ENCODE measurements at places on chromosomes 6 and 20.

GRCh38 chr6:35218021-35218420 is 4.3 kb downstream of the SCUBE3 start:
- no peak for DNase-seq

- DNase-seq, result no peak
Measured at GRCh38 chr6:75759207-75759606, 10.2 kb downstream of the MYO6 start.

- no peak for DNase-seq
Measured at GRCh38 chr6:152263582-152263981, 373.6 kb downstream of the SYNE1 start.

GRCh38 chr20:37090407-37090806 is 5.4 kb downstream of the RBL1 start:
- DNase-seq, result no peak

GRCh38 chr6:27066802-27067201 is 180.7 kb upstream of the PRSS16 start:
- DNase-seq, result no peak

DNA sequence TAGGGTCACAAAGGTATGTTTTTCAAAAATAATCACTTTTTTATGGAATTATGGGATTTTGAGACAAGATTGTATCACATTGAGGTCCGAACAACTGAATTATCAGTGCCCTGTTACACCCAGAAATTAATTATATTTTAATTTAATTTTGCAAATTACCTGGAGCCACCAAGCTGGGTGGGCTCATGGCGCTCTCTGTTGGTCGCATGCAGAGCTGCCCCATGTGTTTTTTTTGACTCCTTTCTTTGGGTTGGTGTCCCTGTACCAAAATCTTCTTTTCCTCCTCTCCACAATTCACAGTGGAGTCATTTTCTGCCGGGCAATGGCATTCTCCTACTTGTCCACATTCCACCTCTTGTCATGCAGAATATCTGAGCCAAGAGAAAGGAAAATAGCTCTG is 38.9 kb upstream of the FRMD1 start:
- DNase-seq, result no peak

- DNase-seq, result no peak
Measured at GRCh38 chr6:119628691-119629594, 279.4 kb upstream of the MAN1A1 start.

GRCh38 chr20:47782076-47782475 is 3.2 kb downstream of the SULF2 start:
- no peak for DNase-seq

GRCh38 chr6:109311471-109311870 is 70.8 kb downstream of the CD164 start:
- no peak for DNase-seq

DNA sequence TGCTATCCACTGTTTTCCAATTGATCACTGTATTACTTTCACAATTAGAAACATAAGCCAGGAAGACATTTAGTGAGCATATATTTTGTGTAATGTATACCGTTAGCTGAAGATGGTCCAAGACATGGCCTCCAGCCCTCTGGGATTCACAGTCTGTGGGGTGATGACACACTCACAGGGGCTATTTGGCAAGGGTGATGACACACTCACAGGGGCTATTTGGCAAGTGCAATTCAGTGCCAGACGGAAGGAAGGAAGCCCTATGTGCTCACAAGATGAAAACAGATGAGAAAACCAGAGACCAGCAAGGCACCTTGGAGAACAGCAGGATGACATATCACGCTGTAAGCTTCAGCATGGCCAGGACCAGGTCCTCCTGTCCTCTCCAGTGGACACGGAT is 183.7 kb downstream of the MBOAT1 start:
- no peak for DNase-seq

- no peak for DNase-seq
Measured at GRCh38 chr6:86010915-86011786, 368.5 kb upstream of the SYNCRIP start.

DNA sequence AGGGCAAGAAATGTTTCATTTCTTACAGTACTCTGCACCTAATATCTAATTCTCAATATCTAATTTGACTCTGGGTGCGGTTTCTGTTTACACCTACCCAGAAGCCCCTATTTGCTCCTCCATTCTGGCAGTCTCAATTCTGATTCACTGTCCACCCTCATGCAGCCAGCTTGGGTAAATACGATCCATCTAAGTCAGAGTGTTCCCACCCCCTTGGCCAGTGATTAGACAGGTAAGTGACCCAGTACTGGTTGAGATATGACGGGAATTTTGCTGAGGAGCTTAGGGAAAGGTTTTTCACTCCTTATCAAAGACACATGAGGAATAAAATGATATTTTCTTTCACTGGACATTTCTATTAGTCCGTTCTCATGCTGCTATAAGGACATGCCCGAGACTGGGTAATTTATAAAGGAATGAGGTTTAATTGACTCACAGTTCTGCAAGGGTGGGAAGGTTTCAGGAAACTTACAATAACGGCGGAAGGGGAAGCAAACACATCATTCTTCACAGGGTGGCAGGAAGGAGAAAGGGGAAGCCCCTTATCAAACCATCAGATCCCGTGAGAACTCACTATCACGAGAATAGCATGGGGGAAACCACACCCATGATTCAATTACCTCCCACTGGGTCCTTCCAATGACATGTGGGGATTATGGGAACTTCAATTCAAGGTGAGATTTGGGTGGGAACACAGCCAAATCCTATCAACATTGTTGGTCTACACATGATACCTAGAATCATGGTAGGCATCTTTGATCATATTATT is 29.4 kb downstream of the GLO1 start:
- DNase-seq, result no peak

DNA sequence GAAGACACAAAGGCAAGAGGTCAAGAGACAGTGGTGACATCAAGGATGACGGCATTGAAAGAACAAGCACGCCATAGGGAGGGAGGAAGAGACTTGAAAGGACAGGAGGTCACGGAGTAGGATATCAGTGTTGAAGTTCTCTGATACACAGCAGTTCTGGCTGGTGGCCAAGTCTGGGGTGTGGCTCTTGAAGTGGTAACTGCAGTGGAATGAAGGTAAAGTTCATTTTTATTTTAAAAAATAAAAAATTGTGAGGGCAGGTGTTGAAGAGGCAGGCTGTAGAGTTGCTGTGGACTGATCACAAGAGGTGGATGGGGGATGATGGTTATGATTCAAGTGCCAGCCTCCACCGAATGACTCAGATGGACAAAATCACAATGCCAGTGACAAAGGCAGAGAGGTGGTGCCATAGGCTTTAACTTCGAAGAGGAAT is 53.2 kb upstream of the BMP2 start:
- no peak for DNase-seq

DNA sequence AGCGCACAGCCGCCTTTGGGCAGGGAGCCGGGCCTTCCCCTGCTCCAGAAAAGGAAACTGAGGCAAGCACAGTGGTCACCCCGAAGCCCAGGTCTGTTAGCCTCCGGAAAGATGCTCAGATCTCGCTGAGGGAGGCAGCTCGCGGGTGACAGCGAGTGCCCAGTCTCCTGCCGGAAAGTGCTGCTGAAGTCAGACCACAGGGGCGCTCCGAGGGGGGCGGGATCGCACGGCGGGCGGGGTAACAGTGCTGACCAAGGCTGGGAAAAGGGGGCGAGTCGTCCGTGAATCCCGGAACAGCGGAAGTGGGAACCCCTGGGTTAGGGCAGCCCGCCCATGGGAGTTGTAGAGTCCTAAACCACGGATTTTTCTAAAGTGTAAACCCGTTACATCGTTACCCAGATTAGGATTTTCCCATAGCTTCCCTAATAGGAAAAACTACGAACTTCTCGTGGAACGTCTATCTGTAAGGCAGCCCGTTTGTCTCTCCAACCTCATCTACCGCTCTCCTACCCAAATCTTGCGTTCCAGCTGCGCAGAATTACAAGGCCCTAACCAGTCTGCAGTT is 504 bp downstream of the VPS16 start:
- no peak for DNase-seq

DNA sequence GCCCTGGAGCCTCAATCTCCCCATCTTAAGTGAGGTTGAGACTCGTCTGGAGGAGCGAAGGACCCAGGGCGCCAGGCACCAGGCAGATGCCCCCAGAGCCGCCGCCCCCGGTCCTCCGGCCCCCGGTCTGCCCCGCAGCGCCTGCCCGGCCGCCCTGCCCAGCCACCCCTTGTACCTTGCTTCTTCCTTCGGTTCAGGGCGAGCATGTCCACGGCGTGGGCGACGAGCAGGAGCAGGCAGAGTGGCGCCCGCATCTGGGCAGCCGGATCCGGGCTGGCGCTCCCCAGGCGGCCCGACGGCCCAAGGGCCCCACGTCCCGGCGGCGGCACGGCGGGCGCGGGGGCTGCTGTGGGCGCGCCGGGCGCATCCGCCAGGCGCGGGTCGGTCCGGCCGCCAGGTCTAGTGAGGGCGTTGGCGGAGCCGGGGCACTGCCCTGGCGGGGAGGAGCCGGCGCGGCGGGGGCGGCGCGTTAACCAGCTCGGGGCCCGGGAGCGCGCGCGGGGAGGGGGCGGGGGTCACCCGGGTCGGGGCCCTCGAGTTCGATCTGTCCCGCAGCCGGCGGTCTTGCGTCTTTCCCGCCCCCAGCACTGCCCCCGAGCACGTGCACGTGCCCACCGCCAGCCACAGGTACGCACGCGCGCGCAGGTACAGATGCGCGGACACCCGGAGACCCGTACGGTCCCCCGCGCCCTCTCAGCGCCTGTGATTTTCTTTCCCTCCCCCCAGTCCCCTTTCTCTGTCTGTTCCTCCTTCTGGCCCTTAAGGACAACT is at the start of gene RSPO4:
Gene RSPO4 (minus strand): TSS at position 401 of the 771 bp plus-strand sequence. CDS start 147 bp downstream, at position 254.
- no peak for DNase-seq

GRCh38 chr6:159002432-159003155 is 2.6 kb upstream of the RSPH3 start:
- DNase-seq, result no peak

DNA sequence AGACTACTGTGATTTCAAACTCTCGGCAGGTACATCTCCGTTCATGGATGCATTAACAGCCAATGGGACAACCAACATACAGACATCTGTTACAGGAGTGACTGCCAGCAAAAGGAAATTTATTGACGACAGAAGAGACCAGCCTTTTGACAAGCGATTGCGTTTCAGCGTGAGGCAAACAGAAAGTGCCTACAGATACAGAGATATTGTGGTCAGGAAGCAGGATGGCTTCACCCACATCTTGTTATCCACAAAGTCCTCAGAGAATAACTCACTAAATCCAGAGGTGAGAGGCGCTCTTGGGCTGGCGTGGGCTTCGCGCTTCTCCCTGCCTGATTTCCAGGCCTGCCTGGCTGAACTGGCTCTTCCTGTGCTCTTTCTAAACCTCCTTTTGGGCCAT is 68.4 kb downstream of the RPP40 start:
- no peak for DNase-seq

DNA sequence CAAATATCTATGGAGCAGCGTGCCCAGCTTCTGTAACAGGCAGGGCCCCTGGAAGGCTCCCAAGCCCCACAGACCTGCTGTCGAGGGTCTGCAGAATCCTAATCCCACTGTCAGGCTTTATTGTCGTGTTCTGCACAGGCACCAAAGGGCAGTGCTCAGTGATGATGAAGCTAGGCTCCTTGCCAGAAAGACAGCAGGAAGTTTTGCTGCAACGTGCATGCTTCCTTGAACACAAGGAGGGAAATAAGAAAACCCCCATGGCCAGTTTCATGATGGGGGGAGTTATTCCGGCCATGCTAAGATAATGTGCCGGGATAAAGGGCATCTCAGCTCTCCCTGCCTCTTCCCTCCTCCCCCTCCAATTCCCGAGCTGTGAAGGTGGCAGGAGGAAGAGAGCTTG is 109.4 kb upstream of the KCNG1 start:
- no peak for DNase-seq

DNA sequence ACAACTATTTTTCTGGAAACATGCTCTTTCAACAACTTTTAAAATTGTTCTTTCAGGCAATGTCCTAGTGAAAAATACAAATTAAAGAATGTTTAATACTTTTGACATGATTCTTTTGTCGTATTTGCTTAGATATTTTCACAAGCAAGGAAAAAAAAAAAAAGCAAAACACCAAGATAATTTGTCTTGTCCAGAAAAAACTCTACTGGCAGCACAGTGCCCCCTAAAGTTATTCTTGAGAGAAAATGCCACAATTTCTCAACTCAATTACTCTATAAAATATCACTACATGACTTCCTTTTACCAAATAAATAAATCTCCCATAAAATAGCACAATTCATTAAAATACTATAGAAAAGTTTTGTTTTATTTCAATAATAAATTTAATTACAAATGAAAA is 652.5 kb upstream of the EPHA7 start:
- no peak for DNase-seq

DNA sequence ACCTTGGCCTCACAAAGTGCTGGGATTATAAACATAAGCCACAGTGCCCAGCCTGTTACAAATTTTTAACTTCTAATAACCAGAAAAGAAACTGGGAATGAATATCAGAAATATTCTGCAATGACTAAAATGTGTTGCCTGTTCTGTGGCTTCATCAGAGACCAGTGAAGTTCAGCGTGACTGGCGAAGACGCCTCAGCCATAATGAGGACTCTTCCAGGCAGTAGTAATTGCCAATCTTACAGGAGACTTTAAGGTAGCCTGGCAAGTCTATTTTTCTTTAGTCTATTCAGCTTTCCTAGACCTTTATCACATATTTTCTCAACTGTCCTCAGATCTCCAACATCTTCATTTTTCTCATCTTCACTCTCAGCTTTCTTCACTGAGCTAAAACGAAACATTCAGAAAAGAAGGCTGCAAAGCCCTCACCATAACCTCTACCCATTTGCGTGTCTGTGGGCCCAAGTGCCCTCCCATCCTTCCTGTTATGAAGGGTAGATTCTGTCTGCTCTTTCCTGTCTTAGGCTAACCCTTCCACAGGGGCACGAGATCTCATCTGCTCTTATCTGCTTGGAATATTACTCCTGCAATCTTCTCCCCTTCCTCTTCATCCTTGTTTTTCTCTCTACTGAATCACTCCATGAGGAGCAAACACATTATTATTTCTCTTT is 42.0 kb upstream of the OLIG3 start:
- no peak for DNase-seq

GRCh38 chr20:57774951-57775350 is 65.1 kb upstream of the PMEPA1 start:
- DNase-seq, result no peak

GRCh38 chr20:44587035-44587980 is 4.9 kb downstream of the PKIG start:
- no peak for DNase-seq

DNA sequence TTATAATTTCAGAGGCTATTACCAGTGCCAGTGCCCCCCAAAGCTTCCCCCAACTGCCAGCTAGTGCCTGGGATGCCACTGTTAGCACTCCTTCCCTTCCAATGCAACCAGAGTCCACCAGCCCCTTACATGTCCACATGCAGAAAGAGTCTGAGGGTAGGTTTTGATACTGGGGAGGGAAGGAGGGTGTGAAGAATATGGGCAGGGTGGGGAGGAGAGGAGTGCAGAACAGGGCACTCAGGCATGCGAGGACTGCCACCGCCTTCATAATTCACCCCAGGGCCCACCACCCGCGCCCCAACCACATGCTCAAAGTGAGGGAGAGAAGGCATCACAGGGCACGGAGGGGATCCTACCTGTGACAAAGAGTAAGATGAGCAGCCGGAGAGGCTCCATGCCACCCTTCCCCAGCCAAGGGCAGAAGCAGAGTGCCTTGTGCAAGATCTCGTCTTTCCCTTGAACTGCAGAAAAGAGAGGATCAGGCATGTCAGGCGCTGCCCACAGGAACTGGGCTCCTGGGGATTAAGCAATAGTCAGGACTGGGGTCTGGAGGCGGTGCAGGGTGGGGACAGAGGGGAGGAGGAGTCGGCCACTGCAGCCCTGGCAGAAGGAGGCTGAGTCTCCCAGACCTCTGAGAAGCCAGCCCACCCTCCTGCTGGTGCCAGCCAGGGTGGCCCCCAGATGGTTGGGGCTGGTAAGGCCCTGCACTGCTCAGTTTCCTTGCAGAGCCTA is at the start of gene TREM2:
Gene TREM2 (minus strand): TSS at position 430 of the 732 bp plus-strand sequence. CDS start 34 bp downstream, at position 396.
- DNase-seq, result no peak

GRCh38 chr20:47262365-47263013 is 94.0 kb downstream of the ZMYND8 start:
- DNase-seq, result no peak

All from stimulated activated CD8-positive, alpha-beta memory T cell treated with anti-CD3 and anti-CD28 coated beads, Interleukin-2, amount 100 ng/mL, for 1 hour (primary cell).